ENCODE measurements at places on chromosomes 16 and 17.

DNA sequence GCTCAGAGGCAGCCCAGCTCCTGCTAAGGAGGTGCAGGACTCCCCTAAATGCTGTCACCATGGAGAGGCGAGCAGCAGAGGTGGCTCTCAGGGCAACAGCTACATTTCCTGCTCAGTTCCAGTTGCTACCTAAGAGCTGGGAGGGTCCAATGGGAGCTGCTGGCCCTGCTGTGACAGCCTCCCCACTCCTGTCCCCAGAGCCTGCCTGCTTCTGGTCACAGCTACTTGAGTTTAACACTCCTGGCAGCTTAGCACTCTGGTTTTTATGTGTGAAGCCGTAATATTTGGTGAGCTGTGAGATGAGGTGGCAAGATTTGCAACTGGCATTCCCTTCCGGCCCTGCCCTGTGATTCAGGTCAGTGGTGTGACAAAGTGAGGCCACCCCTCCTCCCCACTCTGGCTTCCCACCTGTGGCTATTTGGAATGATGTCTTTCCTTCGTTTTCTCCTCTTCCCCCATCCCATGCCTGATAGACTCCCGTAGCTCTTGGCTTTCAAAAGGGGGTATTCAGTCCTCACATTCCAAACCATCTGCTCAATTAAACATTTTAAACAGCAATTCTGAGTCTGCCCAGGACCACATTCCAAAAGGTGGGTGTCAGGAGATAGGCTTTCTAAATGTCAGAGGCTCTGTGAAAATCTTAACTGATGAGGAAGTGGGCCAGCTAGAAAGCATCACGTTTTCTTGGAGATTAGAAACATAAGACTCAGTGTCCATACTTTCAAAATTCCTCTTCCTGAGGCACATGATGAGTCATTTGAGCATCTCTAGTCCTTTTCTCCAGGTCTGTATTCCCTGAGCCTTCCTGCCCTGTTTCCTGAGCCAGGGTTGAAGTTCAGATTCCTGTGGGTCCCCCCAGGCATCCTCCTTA is 42.6 kb upstream of the SKAP1 start:
- DNase-seq = no peak

GRCh38 chr16:1792836-1793577 is 498 bp downstream of the IGFALS start:
- no peak for DNase-seq

DNA sequence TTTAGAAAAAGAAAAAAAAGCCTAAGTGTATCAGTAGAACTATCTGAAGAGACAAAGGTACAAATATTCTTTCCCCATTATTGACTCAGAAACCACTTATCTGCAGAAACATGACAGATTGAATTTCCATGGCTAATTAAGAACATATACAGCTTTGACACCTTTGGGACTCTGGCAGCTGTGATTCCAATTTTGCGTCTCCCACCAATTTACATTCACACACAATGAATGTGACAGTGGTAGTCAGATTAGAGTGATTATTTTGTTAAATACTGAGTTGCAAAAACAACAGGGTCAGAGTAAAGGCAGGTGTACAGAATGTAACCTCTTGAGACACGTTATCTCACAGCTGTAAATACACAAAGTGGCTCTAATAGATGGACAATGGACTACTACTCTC is 5.3 kb upstream of the PPM1D start:
- DNase-seq = no peak

GRCh38 chr17:74832421-74832820 is 27.3 kb downstream of the GRIN2C start:
- DNase-seq = no peak

DNA sequence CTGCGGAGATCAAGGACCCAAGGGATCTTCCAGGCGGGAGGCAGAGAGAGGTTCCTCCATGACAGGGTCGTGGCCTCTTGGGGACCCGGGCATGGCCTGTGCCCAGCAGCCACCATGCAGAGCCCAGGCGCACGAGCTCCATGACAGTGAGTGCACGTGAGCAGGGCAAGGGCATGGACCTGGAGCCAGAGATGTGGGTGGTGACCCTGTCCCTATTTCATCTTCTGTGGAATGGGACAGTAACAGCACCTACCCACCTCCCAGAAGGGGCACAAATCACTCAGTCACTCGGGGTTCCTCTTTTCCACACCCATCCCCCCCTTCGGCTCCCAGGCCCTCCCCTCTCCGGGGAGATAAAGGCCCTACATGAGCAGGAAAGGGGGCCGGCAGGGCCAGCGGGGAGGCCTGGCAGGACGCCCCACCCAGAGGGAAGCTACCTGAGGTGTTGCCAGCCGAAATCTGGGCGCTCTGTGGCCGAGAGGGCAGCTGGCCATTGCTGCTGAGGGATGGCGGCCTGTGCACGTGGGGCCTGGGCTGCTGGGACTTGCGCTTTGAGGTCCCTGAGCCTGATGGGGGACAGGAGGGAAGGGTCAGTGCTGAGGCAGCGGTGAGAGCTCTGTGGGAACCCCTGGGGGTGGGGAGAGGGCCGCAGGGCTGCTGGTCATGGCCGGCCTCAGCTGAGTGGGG is 10.4 kb downstream of the UBALD2 start:
- no peak for DNase-seq

DNA sequence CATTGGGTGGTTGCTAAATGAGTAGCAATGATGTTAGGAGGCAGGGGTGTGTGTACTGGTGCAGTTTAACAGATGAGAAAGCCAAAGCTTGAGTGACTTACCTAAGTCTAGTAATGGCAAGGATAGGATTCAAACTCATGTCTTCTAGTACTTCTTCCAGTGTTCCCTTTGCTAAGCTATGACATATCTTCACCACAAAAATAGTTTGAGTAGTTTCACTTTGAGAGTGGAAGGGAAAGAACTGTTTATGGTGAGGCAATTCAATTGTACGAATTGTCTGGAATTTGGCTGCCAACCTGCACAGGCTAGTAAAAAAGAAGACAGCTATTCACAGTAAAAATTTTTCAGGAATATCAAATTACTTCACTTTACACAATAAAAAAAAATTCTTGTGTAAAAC is 138.0 kb downstream of the NLK start:
- no peak for DNase-seq

Data from heart right ventricle (tissue), 16 donors.